ENCODE measurements at places on chromosomes 5 and 9. TPM values are rescaled to one million over a fixed set of nuclear protein-coding genes. Genes with fewer than 3 reads are reported as not detected.

GRCh38 chr9:120198027-120198426, 381.9 kb downstream of the CDK5RAP2 start:
- H3K36me3 ChIP-seq: no peaks in the 10 kb centered on the region
- H3K4me3 ChIP-seq: no peak overlapping the region
- no peak overlapping the region for H3K27ac ChIP-seq

DNA sequence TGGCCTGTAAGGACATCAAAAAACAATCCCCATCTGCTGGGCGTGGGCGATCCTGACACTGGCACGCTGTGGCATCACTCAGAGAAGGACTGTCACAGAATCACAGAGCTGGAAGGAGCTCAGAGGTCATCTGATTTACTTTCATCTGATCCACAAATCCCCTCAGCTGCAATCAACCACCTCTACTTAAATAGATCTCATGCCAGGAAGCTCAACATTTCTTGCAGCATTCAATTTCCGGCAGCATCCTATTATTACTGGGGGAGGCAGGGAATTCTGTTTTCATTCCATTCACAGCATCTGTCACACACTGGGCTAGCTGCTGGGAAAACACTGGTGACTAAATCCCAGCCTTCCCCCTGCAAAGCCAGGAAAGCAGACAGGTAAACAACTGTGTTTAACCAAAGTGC, 38.3 kb downstream of the RETREG1 start:
- no peak for DNase-seq
- H3K4me1 ChIP-seq: peaks cover 30% of the 10 kb centered on the region
- no peak overlapping the region for H3K4me3 ChIP-seq
- no peaks in the 10 kb centered on the region for H3K27me3 ChIP-seq

DNA sequence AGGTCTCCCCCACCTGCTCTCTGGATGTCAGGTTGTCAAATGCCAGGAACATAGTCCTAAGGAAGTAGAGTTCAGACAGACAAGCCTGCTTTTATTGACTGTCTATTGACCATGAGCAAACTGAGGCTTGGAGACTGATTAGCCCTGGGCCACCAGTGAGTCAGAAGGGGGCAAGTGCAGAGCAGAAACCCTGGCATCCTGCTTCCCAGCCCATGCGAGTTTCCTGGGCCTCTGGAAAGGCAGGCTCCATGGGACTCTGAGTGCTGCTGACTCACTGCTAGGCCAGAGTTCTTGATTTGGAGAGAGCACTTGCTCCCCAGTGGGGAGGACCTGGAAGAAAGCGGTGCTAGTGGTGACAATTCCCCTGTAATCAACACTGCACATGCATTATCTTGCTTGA, 2.8 kb upstream of the HBEGF start:
- H3K36me3 ChIP-seq: peaks cover under 1% of the 10 kb centered on the region
- H3K4me3 ChIP-seq: no peak overlapping the region
- H3K27me3 ChIP-seq: peaks cover 10% of the 10 kb centered on the region
- DNase-seq: no peak
- H3K4me1 ChIP-seq: peaks cover 15% of the 10 kb centered on the region
- H3K27ac ChIP-seq: no peak overlapping the region

- no peaks in the 10 kb centered on the region for H3K27me3 ChIP-seq
- H3K4me3 ChIP-seq: no peak overlapping the region
- H3K27ac ChIP-seq: no peak overlapping the region
- H3K36me3 ChIP-seq: no peaks in the 10 kb centered on the region
Observed at GRCh38 chr9:19154135-19154612, 26.9 kb upstream of the PLIN2 start.

DNA sequence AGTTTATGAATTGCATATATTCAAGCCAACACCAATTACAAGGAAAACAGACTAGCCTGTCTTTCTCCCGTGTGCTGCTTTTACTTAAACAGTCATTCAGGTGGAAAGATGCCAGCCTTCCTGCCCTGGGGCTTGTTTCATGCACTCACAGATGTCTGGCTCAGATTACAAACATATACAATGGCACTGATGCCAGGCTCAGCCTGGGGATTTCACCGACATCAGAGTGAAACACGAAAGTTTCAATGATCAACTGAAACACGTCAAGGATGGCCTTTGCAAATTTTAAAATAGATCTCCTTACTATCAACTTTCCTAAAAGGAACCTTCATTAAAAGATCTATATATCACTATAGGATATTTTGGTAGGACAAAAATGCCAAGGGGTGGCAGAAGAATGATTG, 1576.5 kb downstream of the EFNA5 start:
- no peaks in the 10 kb centered on the region for H3K4me1 ChIP-seq
- DNase-seq: no peak
- no peak overlapping the region for H3K4me3 ChIP-seq
- no peaks in the 10 kb centered on the region for H3K36me3 ChIP-seq
- H3K27me3 ChIP-seq: no peaks in the 10 kb centered on the region

- no peak overlapping the region for H3K27ac ChIP-seq
- H3K4me3 ChIP-seq: no peak overlapping the region
- no peak for DNase-seq
- H3K27me3 ChIP-seq: no peaks in the 10 kb centered on the region
Observed at GRCh38 chr5:16549491-16550206, 67.1 kb downstream of the RETREG1 start.

MATR3 gene
- total RNA-seq: 209 TPM

SYNPO gene
- 0.22 TPM for total RNA-seq

All from activated CD8-positive, alpha-beta T cell treated with anti-CD3 and anti-CD28 coated beads for 36 hours (primary cell).